ENCODE measurements at places on chromosomes 6 and 20.

GRCh38 chr6:35491558-35492257, 5.2 kb downstream of the TEAD3 start:
- no peak for DNase-seq

DNA sequence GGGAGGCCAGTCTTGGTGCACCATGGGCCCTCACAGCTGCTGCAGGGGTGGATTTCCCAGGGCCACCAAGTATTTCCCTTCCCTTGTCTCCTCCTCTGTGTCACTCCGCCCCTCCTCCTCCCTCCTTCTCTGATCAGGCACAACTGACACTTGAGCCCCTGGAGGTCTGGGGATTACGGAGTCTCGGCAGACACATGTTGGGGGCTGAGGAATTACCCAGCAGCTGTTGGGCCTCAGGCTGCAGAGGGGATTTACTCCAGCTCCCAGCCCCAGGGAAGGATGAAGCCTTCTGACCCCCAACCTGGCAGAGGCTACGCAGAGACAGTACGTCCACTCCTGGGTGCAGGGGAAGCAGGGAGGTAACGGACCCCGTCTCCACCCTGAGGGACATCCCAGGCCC, 420.5 kb upstream of the SULF2 start:
- DNase-seq: no peak

GRCh38 chr6:137882225-137882961, 15.3 kb downstream of the TNFAIP3 start:
- no peak for DNase-seq

GRCh38 chr6:119162134-119162775, 83.8 kb upstream of the FAM184A start:
- no peak for DNase-seq

DNA sequence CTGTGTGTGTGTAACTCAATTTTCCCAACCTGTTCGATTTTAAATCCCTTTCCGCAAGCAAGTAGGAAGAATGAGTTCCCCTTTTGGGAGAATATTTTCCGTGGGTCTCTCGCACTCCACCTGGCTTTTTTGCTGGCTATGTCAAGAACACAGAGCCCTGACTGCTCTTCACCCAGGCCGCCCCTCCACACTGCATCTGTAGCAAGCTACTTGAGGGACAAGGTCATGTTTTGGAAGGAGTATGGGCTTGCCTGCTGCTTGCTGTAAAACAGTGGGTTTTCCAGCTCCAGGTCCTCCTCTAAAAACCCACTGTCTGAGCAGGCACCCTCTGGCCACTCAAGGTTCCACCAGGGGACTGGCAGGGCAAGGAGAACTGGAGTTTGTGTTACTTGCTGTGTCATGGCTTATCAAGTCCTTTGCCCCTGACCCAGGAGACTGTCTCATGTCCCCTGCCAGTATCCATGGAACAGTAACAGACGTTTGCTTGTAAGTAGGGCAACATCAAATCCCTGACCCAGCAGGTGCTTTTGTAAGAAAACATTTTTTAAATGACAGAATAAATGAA, 35.5 kb upstream of the SYNJ2 start:
- no peak for DNase-seq
